Fibroblast of skin of scalp (primary cell): ENCODE measurements at places on chromosomes 1 and 21.

- no peak for DNase-seq
These were observed 61.3 kb downstream of the RHBG start for GRCh38 chr1:156430303-156430702.

- no peak for DNase-seq
These were observed 35.8 kb downstream of the LHX8 start for GRCh38 chr1:75170011-75170410.

DNA sequence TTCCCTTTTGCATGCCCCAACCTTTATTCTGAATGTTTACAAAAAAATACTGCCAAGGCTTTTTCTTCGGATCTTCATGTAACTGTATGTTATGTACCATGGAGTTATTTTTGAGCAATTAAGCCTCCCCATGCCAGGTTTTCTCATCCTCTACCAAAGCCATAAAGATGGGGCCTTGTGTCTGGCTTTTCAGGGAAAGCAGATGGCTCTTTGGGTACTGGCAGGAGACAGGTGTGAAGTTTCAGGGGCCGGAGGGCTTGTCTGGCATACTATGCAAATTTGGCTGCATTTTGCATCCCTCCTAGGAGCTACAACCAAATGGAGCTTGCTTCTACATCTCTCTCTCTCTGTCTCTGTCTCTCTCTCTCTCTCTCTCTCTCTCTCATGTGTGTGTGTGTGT, 28.1 kb upstream of the PLXNA2 start:
- DNase-seq: no peak

DNA sequence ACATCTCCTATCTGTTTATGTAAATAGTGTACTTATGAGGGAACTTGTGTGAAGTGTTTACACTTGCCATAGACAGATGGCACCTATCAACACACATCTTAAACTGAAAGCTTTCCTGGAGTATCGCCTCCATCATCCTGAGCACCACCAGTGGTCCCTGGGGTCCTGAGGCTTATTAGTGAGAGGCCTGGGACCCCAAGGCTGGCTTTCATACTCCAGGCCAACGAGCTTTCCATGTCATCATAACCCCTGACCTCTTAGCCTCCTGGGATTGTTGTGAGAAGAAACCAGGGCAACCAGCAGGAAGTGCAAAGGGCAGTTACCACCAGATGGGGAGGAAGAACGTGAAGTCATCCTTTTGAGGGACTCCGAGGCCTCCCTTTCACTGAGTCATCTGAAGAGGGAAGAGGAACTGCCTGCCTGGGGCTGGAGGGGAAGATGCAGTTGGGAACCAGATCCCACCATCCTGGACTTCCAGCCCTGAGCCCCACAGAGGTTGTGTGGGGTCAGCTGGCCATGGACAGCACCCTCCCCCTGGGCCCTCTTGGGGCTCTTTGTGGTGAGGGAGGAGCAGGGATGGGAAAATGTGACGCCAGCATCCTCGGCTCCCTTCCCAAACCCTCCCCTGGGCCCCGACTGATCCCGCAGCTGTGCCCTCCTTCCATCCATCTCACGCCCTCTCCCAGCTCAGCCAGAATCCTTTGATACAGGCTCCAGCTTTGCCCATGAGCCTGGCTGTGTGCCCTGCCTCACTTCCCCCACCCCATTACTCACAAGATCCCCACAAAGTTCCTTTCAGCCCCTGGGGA, 5.8 kb downstream of the INKA2 start:
- peak; percentile 86 for DNase-seq

GRCh38 chr1:216331211-216331610, 92.0 kb downstream of the USH2A start:
- no peak for DNase-seq

- DNase-seq: no peak
These were observed 353.9 kb upstream of the C1orf174 start for GRCh38 chr1:4253935-4254334.

GRCh38 chr21:34838956-34839820, 170.4 kb downstream of the CLIC6 start:
- DNase-seq: no peak

DNA sequence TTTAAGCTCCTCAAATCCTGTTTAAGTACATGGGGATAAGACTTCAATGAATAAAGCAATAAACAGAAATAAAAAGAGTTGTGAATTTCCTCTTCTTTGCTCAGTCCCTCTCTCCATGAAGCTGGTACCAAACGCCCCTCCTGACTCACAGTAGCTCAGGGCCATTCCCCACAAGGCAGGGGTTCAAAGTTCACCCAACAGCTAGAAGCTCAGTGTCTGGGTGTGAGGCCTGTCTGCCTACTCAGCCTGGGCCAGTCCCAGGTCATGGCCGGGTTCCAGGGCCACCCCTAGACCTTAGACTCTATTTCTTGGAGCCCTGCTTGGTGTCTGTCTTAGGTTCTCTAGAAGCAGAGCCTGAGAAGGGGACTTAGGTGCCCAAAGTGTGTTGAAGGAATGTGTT, 251.5 kb downstream of the GRIK3 start:
- no peak for DNase-seq

- DNase-seq: no peak
These were observed 12.1 kb upstream of the LRP8 start for GRCh38 chr1:53339736-53340635.
